ENCODE measurements at places on chromosomes 2 and 18. TPM values are rescaled to one million over a fixed set of nuclear protein-coding genes. Genes with fewer than 3 reads are reported as not detected.

The UGT1A10 gene
- 29.3 TPM for total RNA-seq

- DNase-seq, result no peak
- H3K36me3 ChIP-seq, result no peaks in the 10 kb centered on the region
- H3K4me1 ChIP-seq, result no peaks in the 10 kb centered on the region
- no peaks in the 10 kb centered on the region for H3K27me3 ChIP-seq
Measured at GRCh38 chr2:128708106-128708816, 389.6 kb upstream of the HS6ST1 start.

DNA sequence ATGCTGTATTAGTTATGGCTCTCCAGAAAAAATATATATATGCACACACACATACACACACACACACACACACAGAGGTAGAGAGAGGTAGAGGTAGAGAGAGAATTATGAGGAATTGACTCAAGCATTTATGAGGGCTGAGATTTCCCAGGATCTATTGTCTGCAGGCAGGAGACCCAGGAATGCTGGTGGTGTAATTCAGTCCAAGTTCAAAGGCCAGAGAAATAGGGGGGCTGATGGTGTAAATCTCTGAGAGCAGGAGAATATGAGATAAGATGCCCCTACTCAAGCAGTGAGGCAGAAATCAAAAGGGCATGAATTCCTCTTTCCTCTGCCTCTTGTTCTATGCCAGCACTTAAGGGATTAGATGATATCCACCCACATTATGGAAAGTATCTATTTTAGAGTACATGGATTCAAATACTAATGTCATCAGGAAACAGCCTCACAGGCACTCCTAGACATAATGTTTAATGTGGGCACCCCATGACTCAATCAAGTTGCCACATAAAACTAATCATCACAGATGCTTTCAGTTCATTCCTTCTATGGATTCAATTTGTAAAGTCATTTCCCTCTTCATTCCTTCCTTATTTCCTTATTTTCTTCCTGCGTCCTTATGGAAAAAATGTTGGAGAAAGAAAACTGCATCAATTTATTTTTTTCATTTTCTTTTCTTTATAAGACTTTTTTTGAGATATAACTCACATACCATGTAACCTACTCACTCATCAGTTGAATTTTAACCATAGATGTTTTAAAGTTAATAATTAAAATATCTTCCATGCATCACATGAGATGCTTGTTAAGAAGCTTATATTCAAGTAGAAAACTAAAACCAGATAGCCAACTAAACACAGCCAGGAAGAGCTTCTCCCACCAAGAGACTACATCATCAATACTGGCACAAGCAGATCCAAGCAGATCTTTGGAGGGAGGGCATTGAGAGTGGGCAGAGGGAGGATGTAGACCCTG lies 406.2 kb downstream of the MBD2 start:
- no peak overlapping the region for H3K27ac ChIP-seq
- no peak for DNase-seq
- H3K4me1 ChIP-seq, result no peaks in the 10 kb centered on the region
- no peaks in the 10 kb centered on the region for H3K36me3 ChIP-seq

GRCh38 chr2:144858211-144858610 lies 338.3 kb upstream of the ZEB2 start:
- DNase-seq, result no peak
- H3K4me1 ChIP-seq, result no peaks in the 10 kb centered on the region
- H3K27ac ChIP-seq, result no peak overlapping the region
- H3K27me3 ChIP-seq, result no peaks in the 10 kb centered on the region
- no peak overlapping the region for H3K4me3 ChIP-seq

- no peaks in the 10 kb centered on the region for H3K36me3 ChIP-seq
- peaks cover 41% of the 10 kb centered on the region for H3K4me1 ChIP-seq
- H3K4me3 ChIP-seq, result peak overlapping the region; percentile 2
- DNase-seq, result no peak
- H3K27me3 ChIP-seq, result peaks cover 97% of the 10 kb centered on the region
Measured at GRCh38 chr2:218896501-218897393, 16.1 kb downstream of the WNT10A start.

DNA sequence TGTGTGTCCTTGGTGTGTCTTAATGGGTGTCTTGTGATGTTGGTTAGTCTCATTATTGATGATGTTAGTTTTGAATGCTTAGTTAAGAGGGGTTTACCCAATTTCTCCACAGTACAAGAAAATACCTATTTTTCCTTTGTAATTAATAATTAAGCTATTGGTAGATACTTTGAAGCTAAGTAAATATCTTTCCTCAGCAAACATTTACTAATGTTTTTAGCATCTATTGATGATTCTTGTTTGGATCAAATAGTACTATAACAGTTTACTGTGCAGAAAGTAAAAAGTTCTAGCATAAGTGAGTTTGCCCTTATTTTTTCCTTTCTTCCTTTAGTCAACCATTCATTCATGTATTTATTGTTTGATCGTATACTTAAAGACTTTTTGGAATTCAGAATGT lies 19.1 kb downstream of the MAP3K20 start:
- peaks cover 14% of the 10 kb centered on the region for H3K36me3 ChIP-seq
- no peak overlapping the region for H3K4me3 ChIP-seq
- H3K4me1 ChIP-seq, result peaks cover 35% of the 10 kb centered on the region
- no peak overlapping the region for H3K27ac ChIP-seq

DNA sequence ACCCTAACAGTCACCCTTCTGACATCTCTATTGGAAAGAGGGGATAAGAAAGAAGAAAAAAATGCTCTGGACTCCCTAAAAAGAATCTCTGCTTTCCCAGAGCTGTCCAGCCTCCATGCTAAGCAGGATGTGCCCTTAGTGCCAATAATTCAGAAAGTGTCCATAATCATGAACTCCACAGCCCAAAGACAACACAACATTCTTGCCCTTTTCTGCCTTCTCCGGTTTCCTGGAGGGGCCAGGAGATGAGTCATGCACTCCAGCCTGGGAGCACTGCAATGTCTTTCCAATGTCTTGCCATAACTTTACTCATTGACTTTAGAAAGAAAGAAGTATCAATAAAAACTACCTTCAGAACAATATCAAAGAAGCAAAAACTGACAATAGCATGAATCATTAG lies 44.0 kb downstream of the KLF7 start:
- no peaks in the 10 kb centered on the region for H3K27me3 ChIP-seq
- H3K4me1 ChIP-seq, result peaks cover 7% of the 10 kb centered on the region
- no peak for DNase-seq
- peak overlapping the region; percentile 48 for H3K27ac ChIP-seq
- no peak overlapping the region for H3K4me3 ChIP-seq

- peaks cover 4% of the 10 kb centered on the region for H3K36me3 ChIP-seq
- H3K4me3 ChIP-seq, result no peak overlapping the region
- H3K4me1 ChIP-seq, result peaks cover 36% of the 10 kb centered on the region
- H3K27me3 ChIP-seq, result no peaks in the 10 kb centered on the region
Measured at GRCh38 chr2:27019931-27020855, 12.6 kb upstream of the TMEM214 start.

DNA sequence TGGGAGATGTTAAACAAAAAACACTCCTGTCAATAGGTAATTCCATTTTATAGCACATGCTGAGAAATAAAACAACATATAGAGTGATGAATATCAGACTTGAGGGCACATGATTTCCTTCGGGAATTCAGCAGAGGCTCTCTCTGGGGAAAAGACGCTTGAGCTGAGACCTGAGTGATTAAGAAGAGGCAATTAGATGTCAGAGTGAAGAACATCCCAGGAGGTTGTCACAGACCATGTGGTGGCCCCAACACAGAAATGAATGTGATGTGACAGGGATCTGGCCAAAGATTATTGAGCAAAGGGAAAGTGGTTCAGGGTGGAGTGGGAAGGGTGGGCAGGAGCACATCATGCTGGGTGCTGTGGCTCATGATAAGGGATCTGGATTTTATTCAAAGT lies 254.7 kb downstream of the RAD51AP2 start:
- no peaks in the 10 kb centered on the region for H3K36me3 ChIP-seq
- H3K4me1 ChIP-seq, result no peaks in the 10 kb centered on the region
- no peak overlapping the region for H3K4me3 ChIP-seq
- no peaks in the 10 kb centered on the region for H3K27me3 ChIP-seq
- H3K27ac ChIP-seq, result no peak overlapping the region
- DNase-seq, result no peak

The LONRF2 gene
- 6.1 TPM for total RNA-seq

DNA sequence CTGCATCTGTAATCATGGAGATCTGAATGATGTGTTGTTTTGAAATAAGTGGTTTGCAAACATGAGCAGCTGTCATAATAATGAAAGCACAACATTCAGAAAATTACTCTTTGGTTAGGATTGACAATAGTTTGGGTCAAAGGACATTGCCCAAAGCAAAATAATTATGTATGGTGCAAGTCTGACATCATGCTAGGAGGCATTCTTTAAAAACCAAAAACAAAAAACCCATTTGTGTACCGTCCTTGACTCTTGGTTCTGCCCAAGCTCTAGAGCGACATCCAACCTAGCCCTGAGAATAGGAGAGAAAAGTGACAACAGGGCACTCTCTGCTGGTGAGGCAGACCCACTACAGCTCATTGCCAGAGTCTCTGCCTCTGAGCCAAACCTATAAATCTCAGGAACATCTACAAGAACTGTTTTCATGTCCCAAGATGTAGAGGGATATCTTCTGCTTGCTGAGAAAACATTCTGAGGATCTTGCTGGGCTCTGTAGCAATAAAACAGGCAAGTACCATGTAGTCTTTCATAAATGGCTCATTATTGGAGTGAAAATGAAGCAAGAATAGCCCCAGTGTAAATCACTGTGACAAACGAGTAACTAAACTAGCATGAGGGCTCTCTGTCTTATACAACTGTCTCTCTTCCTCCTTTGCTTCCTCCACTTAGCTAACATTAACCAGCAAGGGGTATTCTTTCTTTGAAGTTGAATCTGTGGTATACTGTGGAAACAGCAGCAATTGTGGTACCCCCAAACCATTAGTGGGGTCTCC lies 266.8 kb upstream of the CXCR4 start:
- no peaks in the 10 kb centered on the region for H3K4me1 ChIP-seq
- no peaks in the 10 kb centered on the region for H3K36me3 ChIP-seq
- H3K27ac ChIP-seq, result no peak overlapping the region
- H3K27me3 ChIP-seq, result no peaks in the 10 kb centered on the region
- no peak overlapping the region for H3K4me3 ChIP-seq

GRCh38 chr2:213202011-213202410 lies 50.6 kb upstream of the IKZF2 start:
- H3K36me3 ChIP-seq, result no peaks in the 10 kb centered on the region
- H3K4me1 ChIP-seq, result no peaks in the 10 kb centered on the region
- DNase-seq, result no peak
- H3K27me3 ChIP-seq, result no peaks in the 10 kb centered on the region

The MAL gene
- total RNA-seq, result 472 TPM

The OR6B2 gene
- total RNA-seq, result not detected

DNA sequence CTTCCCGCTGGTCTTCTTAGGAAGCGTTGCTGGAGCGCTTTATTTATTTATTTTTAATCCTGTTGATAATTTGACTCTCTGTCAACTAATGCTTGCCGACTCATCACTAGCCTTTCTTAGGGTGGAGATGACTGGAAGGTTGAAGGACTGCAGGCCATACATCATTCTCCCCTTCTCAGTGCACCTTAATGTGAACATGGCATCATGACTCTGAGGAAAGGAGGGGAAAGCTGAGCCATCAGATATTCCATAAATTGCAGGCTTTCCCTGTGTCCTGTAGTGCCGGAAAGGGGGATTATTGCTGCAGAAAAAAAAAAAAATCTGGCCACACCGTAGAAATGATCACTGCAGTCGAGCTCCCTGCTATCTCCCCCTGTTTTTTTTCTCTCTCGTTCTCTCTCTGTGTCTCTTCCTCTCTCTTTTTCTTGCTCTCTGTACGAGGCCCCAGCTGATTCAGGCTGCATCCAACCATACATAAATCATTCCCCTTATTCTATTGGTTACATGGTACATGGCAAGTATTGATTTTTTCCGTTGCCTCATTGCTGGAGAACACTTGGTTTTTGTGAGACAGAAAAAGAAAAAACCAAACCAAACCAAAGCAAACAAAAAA lies 125.8 kb upstream of the EFEMP1 start:
- no peaks in the 10 kb centered on the region for H3K36me3 ChIP-seq
- H3K27ac ChIP-seq, result no peak overlapping the region
- no peak overlapping the region for H3K4me3 ChIP-seq
- DNase-seq, result no peak

DNA sequence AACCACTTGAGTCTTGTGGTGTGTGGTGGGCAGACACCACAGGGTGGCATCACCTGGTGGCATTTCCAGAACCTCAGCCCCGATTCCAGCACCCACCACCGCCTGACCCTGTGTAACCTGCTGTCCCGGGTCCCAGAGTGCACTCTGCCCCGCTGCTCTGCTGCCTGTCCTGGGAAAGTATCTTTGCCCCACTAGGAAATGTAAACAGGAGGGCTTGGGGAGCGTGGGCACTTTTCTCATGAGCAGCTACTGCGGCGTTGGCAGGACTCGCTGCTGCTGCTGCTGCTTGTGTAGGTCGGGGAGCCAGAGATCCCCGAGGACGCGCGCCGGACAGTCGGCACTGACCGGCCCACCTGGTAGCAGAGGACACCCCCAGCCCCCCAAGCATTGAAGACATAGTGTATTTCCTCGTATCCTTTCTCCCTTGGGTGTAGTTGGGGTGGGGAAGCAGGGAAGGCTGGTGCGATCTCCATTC lies 13.4 kb downstream of the DTYMK start:
- no peak for DNase-seq
- peaks cover 17% of the 10 kb centered on the region for H3K36me3 ChIP-seq
- H3K27ac ChIP-seq, result no peak overlapping the region
- H3K4me3 ChIP-seq, result no peak overlapping the region

GRCh38 chr2:1363367-1363766 lies 49.9 kb upstream of the TPO start:
- no peak for DNase-seq
- H3K27ac ChIP-seq, result no peak overlapping the region
- H3K4me1 ChIP-seq, result no peaks in the 10 kb centered on the region

- DNase-seq, result no peak
- no peaks in the 10 kb centered on the region for H3K36me3 ChIP-seq
- H3K4me1 ChIP-seq, result no peaks in the 10 kb centered on the region
- H3K27me3 ChIP-seq, result no peaks in the 10 kb centered on the region
- no peak overlapping the region for H3K4me3 ChIP-seq
Measured at GRCh38 chr18:49762191-49763077, 50.9 kb downstream of the ACAA2 start.

The CERKL gene
- not detected for total RNA-seq

The SRD5A2 gene
- not detected for total RNA-seq

- no peak overlapping the region for H3K27ac ChIP-seq
- no peak overlapping the region for H3K4me3 ChIP-seq
- no peak for DNase-seq
- H3K27me3 ChIP-seq, result no peaks in the 10 kb centered on the region
- H3K4me1 ChIP-seq, result peaks cover 5% of the 10 kb centered on the region
Measured at GRCh38 chr18:76453932-76454331, 41.1 kb downstream of the ZNF516 start.

- H3K27me3 ChIP-seq, result no peaks in the 10 kb centered on the region
- DNase-seq, result no peak
- no peaks in the 10 kb centered on the region for H3K4me1 ChIP-seq
- H3K27ac ChIP-seq, result no peak overlapping the region
- no peak overlapping the region for H3K4me3 ChIP-seq
Measured at GRCh38 chr18:45197526-45197970, 417.7 kb upstream of the SLC14A2 start.

DNA sequence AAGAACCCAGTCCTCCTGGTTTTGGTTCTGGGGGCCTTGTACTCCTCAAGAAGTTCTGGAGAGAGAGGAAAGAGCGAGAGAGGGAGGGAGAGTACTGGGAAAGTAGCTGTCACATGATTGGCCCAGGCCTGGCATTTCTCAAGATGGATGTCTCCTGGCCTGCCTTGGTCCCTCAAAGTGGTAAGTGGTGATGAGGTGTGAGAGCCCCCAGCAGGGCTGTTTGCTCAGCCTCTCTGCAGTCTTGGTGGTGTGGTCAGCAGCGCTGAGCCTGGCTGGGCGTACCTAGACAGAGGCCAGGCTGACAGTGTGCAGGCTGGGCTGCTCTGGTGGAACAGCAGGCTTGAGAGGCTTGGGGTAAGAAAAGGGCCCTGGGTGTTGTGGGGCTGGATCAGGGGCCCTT lies 2.5 kb downstream of the SPEG start:
- H3K27ac ChIP-seq, result peak overlapping the region; percentile 90
- H3K4me3 ChIP-seq, result no peak overlapping the region
- peaks cover 35% of the 10 kb centered on the region for H3K4me1 ChIP-seq
- H3K36me3 ChIP-seq, result no peaks in the 10 kb centered on the region

Measured in esophagus squamous epithelium (tissue), 5 donors.